Stomach (tissue), 19 donors: ENCODE measurements at places on chromosomes 5 and 9. TPM values are rescaled to one million over a fixed set of nuclear protein-coding genes. Genes with fewer than 3 reads are reported as not detected.

- no peak for DNase-seq
Measured at GRCh38 chr5:152380415-152381123, 24.5 kb downstream of the NMUR2 start.

GRCh38 chr5:150573867-150574817 lies 66.2 kb downstream of the NDST1 start:
- DNase-seq = peak; percentile 1

- DNase-seq = no peak
Measured at GRCh38 chr9:121569266-121569648, 69.6 kb upstream of the GGTA1 start.

- peak; percentile 59 for DNase-seq
Measured at GRCh38 chr5:52786949-52787599, 642 bp upstream of the ITGA1 start.

GRCh38 chr5:85647349-85648127 lies 970.2 kb upstream of the COX7C start:
- no peak for DNase-seq

Gene CSNK1A1
- 184 TPM for total RNA-seq
